Mesothelial cell of epicardium (in vitro differentiated cells): ENCODE measurements at places on chromosomes 7 and 10.

GRCh38 chr10:61452655-61453641, at the start of gene TMEM26:
Gene TMEM26 (minus strand): TSS chr10:61453381. CDS start chr10:61453081, 300 bp downstream.
- DNase-seq, result peak; percentile 52

DNA sequence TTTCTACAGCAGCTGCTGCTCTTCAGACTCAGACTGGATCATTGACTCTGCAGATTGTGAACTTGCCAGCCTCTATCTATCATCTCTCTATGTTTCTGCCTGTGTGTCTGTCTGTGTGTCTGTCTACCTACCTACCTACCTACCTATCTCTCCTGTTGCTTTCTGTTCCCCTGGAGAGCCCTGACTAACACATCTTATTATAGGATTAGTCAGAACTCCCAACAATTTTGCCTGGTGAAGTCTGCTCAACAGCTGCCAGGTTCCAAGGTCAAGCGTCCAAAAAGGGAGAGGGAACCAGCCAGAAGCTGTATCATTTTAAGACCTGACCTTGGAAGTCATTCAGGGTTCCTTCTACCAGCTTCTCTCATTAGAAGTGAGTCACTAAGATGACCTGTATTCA, 579.0 kb upstream of the DPP6 start:
- DNase-seq, result no peak

DNA sequence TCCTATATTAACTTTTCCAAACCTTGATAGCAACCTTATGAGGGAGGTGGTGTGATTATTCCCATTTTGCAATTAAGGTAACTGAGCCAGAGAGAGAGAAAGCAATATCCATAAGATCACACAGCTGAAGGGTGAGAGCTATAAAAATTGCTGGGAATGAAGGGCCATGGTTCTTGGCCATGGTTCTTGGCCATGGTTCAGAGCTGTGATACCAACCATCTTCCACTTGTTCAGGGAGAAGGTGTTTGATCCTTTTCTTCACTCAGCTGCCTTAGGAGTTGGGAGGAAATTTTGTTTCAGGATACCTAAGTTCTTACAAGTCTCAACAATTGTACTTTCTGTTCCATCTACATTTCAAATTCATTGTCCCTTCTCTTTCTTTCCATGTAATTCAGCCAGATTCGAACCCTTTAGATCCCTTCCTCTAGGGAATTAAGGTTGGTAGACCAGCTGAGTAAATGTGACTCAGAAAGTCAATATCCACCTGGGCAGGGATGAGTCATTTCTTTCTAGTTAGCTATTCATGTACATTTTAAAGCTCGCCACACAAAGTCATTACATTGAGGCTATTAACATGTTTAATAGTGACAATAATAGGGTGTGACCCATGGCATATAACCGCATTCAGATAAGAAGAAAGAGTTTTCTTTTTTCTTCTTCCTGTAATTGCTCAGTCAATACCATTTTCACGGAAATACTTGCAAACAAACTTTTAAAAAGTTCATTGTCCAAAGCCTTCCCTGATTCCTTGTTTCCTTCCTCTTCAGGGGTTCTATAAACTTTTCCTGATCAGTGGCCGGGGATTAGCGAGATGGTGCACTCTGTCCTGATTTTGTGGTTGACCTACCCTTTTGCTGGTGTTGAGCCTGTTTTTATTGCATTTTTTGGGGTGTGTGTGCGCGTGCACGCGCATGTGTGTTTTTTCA, 143.4 kb downstream of the TCF7L2 start:
- DNase-seq, result no peak

DNA sequence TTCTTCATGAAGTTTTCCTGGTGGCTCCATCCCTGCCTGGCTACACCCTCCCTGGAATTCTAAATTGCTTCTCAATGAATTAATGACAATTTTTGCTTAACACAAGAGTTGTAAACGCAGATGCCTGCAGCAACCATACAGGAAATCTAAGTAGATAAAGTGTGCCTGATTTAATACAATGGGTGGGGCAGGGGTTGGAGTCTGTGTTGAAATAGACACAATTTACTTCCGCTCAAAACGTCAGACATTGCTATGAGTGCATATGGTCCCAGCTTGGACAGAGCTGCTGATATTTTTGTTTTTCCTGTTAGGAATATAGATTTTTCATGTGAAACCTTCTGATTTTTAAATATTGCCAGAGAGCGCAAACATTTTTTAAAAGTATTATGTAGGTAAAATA, 1235.0 kb upstream of the SORCS1 start:
- DNase-seq, result no peak

GRCh38 chr10:113590581-113590980, 37.7 kb downstream of the HABP2 start:
- no peak for DNase-seq

DNA sequence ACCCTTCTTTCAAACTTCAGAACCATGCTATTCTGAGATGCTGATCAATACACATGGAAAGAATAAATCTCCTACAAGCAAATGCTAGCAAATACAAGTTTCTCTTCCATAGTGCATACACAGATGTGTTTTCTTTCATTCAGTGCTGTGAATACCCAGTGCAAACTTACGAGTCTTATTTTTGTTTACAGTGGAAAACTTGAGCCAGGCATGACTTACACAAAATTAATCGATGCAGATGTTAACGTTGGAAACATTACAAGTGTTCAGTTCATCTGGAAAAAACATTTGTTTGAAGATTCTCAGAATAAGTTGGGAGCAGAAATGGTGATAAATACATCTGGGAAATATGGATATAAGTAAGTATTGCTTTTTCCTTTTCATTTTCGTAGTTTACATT, 48.8 kb downstream of the PNLIPRP3 start:
- no peak for DNase-seq

GRCh38 chr10:75971402-75972211, 540.2 kb downstream of the LRMDA start:
- DNase-seq, result no peak

GRCh38 chr7:125061776-125062397, 132.3 kb upstream of the POT1 start:
- no peak for DNase-seq

DNA sequence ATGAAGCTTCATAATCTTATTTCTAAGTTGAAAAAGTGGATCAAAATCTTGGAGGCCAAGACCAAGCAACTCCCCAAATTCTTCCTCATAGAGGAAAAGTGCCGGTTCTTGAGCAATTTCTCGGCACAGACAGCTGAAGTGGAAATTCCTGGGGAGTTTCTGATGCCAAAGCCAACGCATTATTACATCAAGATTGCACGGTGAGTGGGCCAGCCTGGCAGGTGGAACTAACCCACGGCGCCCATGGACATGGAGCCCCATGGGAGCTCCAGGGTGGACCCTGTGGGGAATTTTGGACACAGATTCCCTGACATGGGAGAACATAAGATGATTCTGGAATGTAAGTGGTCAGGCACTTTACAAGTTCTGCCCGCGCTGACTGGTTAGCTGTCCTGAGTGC, 125.9 kb downstream of the TRRAP start:
- no peak for DNase-seq

DNA sequence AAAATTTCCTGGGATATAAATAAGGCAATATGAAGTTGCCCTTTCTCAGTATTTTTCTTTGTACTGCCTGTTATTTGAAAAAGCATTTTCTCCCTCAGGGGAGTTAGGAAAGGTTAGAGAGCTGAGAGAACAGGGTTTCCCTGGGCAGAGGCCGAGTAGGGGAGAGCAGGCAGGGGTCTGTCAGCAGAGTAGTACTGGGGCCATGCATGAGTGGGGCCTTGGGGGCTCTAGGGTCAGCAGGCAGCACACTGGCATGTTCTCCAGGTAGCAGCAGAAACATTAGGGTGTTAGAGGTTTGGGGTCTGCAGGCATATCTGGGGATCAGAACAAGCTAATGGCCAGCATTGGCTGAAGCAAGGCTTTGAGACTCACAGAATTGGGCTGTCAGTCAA, 56.4 kb downstream of the KLRG2 start:
- DNase-seq, result no peak

DNA sequence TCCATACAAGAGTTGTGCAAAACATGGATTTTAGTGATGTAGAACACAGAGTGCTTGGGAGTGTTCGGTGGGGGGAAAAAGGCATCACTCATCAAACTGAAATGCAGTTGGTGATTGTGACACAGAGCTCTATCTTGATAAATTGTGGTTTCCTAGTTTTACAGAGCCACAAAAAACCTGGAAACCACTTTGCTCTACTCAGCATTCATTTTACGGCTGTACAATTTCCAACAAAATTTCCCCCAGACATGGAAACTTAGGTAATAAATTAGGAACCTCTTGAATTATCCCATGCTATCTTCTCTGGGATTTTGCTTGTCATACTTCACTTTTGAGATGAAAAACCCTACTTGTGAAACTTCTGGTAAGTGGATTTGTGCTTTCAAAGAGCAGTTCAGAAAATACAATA, 614.9 kb upstream of the FZD8 start:
- DNase-seq, result no peak
